ENCODE measurements at places on chromosomes 3 and 15.
A peak's percentile ranks its signal among the peaks of the same experiment; 100 is the strongest.

- no peak for DNase-seq
These were observed 169.3 kb downstream of the ADAMTS9 start for GRCh38 chr3:64518496-64518895.

GRCh38 chr3:127173516-127174166 is 19.3 kb upstream of the PRR23E start:
- DNase-seq = no peak

- DNase-seq = no peak
These were observed 43.9 kb downstream of the ACAN start for GRCh38 chr15:88847144-88847543.

- DNase-seq = peak; percentile 69
These were observed 28.3 kb upstream of the CRYBG3 start for GRCh38 chr3:97793420-97794019.

GRCh38 chr3:128996726-128997125 is 2.9 kb upstream of the CFAP92 start:
- DNase-seq = no peak

GRCh38 chr3:132256989-132257388 is 60.2 kb upstream of the ACP3 start:
- peak; percentile 11 for DNase-seq

GRCh38 chr3:74648107-74648506 is 33.6 kb upstream of the CNTN3 start:
- no peak for DNase-seq

DNA sequence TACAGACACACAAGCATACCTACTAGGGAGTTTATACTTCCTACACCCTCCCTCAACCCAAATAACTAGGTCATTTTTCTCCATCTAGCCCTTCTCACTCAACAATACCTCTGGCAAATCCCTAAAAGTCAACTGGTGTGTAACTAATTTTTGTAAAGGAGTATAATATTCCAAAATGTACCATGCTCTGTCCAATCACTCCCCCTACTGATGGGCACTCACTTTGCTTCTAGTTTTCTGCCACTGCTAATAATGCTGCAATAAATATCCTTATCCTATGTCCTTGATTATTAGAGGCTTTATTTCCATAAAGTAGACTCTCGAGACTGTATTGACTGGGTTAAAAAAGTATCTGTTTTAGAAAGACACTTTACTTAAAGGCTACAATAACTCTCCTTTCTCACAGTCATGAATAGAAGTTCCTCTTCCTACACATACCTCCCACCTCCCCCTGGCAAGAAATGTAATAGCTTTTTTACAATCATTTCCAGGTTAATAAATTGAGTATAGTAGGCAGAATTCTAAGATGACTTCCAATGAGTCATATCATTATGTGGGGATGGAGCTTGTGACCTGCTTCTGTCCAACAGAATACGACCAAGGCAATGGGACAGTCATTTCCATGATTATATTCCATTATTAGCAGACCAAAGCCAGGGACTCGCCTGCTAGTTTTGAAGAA is 30.0 kb downstream of the SHQ1 start:
- DNase-seq = peak; percentile 31

DNA sequence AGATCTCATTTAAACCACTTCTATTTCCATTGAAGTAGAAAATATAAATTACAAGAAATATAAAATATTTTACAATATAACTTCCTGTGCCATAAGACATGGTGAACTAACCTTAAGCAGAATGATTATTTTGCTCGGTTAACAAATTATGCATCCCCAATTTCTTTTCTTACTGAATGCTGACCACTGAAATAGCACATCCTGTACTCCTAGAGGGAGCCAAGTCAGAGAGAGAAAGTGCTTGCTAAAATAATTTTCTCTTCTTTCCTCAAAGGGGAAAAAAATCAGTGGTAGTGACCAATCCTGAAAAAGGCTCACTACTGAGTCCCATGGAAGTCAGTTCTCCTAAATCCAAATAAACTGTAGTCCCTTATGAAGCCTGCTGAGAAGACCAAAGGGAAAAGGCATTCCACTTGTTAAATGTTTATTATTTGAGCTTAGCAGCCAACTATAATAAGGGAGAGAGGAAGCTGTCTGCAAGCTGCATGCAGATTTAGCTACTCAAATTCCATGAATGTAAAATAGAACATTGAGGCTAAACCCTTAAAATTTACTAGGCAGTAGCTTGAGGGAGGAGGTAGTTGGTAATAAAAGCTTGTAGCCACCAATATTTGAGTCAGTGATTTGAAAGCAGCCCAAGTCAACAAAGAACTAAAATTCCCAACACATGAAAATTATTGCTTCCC is 33.1 kb downstream of the CEP152 start:
- DNase-seq = no peak
